ENCODE measurements at places on chromosomes 4 and X. TPM values are rescaled to one million over a fixed set of nuclear protein-coding genes. Genes with fewer than 3 reads are reported as not detected.

PDGFRA gene
- total RNA-seq = 0.50 TPM

TENM3 gene
- not detected for total RNA-seq

ACE2 gene
- total RNA-seq = 0.16 TPM

GABRQ gene
- total RNA-seq = 0.05 TPM

SPANXN4 gene
- total RNA-seq = not detected

SULT1B1 gene
- total RNA-seq = 0.45 TPM

G3BP2 gene
- total RNA-seq = 128 TPM

NPNT gene
- not detected for total RNA-seq

KDM5C gene
- total RNA-seq = 93.3 TPM

CLGN gene
- 0.37 TPM for total RNA-seq

DNA sequence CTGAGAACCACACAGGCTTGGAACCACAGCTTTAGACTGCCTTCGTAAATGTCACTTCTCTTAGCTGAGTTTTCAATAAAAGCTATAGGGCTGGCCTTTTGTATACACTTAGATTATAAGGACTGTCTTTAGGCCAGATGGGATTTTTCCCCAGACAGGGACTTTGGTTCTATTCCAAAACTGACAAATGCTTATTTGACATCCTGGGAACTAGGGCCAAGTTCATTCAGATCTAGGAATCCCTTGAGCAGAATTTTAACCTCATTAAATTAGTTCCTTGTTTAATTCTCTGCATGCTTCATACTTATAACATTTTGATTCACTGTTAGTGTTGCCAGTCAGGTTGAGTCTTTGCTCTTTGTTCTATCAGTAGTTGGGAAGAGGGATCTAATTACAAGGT lies 23.1 kb downstream of the ZRSR2 start:
- ATAC-seq = no peak

DNA sequence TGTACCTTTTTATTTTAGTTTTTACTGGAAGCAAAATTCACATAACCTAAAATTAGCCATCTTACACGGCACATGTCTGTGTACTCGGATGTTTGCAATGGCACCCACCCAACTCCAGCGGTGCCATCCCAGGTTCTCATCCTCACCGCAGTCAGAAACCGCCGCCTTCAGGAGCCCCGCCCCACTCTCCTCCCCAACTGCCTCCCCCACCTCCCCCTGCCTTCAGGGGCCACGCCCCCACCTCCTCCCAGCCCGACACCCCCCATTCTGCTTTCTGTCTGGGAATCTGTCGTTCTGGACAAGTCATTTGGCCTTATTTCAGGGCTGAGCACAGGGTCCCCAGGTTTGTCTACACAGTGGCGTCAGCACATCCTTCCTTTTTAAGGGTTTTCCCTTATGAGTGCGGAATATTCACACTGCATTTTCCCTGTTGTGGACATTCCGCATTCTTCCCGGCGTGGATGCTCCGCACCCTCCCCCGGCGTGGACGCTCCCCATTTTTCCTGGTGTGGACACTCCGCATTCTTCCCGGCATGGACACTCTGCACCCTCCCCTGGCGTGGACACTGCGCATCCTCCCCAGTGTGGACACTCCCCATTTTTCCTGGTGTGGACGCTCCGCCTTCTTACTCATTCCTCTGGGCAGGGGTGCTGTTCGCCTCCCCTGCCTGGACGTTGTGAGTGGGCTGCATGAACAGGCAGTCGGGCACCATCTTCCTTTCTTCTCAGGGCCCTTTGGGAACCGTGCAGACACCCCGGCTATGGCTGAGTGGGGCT lies 135.4 kb upstream of the NKX1-1 start:
- ATAC-seq = no peak

DNA sequence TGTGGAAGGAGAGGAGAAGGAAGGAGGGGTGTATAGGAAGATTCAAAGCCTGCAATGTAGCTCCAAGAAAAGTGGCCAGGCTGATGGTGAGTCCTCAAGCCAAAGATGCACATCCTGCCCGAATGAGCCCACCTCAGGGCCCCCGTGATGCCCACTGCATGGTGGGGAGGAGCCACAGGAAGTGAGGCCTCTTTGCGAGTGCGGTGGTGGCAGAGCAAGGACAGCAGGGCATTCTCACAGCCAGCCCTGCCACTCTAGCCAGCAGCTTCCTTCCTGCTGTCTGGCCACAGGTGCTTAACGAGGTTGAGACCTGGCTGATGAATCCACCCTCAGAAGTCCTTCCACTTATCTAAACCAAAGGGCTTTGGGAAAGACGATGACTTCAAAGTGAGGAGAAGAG lies 55.8 kb downstream of the BCOR start:
- no peak for ATAC-seq

DNA sequence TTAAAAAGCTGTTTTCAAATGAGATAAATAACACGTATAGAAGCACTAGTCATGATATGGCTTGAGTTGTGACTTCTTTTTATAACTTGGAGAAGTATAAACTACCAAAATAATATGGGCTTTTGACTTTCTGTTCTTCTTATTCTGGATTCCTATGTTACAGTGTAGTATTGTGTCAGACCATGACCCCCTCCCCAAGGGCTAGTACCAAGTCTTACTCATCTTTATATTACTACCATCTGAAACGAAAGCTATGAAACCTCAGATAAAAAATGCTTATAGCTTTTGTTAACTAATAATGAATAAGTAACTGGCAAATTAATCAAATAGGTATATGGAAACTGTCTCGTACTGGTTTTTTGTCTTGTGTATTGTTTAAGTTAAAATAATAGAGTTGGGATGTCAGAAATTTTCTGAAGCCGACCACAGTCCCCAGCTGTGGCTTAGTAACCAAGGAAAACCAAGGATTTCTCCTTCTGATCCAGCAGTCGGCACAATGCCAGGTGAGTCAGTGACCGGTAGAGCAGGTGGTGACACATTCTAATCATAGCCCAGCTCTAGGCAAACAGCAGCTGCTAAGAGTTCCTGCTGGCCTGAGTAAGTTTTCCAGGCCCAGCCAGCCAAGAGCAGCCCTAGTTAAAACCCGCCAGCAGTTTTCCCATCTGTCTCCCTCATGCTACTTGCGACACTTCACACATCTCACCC lies 163.3 kb upstream of the PRDX4 start:
- ATAC-seq = no peak

DNA sequence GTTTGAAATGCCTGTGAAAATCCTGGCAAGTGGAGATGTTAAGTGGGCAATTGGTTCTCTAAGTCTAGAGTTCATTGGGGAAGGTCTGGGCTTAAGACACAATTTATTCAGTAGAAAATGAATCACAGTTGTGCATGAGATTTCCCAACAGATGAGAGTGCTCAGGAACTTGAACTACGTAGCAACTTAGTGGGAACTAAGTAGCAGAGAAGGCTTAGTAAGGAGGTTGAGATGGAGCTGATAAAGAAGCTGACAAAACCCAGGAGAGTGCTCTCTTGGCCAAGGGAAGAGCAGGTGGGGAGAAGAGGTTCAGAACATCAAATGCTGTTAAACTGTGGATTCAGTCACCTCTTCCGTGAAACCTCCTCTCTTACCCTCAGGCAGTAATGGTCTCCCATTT lies 33.0 kb downstream of the AFF1 start:
- no peak for ATAC-seq

GRCh38 chr4:154406018-154406795 lies 85.4 kb downstream of the DCHS2 start:
- ATAC-seq = no peak

- no peak for ATAC-seq
These were observed 178.4 kb upstream of the GALNT7 start for GRCh38 chr4:172989984-172990820.

DNA sequence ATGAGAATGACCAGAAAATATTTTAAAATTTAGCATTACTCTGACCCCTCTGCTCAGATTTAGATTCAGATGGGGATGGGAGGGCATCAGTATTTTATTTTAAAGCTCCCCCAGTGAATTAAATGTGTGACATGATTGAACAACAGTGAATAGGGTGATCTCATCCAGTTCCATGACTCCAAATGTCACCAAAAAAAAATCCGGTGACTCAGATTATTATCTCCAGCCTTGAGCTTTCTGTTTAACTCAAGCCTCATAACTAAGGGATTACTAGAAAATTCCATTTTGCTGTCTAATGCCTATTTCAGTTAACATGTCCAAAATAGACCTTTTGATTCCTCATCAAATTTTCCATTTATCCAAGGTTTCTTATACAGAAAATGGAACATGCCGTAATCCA lies 121.8 kb upstream of the TMEM47 start:
- no peak for ATAC-seq

DNA sequence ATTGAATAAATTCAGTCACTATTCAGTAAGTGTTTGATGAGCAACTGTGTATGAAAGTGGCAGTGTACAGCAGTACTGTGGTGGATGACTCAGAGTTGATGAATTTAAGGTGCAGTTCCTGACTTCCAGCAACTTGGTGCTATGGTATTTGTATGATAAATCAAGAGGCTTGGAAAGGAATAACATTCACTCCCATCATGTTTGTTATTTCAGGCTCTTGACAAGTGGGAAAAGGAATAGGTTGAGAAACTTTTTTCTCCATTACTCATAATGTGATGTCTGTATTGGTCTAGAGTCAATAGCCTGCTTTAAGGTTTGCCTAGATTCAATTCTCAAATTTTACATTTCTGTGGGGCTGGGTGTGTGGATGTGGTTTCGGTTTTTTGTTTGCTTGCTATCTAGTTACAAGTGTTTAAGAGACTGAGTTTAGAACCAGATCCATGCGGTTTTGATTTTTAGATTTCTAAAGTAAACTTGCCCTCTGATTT lies 35.1 kb upstream of the CYP2U1 start:
- peak; percentile 95 for ATAC-seq
